Stimulated activated CD8-positive, alpha-beta memory T cell treated with anti-CD3 and anti-CD28 coated beads, Interleukin-12 subunit alpha, Interleukin-12 subunit beta, amount 100 ng/mL, for 1 hour (primary cell): ENCODE measurements at places on chromosomes 3 and 15.

DNA sequence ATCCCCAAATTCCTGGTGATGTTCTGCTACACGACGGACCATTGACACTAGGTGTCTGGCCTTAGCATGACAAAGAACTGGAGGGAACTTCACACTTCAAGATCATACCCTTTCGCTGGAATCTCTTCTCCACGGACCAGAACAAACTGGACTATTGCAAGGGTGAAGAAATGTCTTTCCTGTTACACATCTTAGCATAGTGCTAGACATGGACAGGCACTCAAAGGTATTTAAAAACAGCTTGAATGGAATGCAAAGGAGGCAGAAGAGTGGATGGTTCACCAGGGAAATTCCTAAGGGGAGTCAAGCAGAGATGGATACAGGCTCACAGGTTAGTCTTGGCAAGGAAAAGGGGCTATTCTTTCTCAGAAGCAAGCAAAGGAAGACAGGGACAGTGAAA, 33.5 kb upstream of the PDZRN3 start:
- DNase-seq = no peak

GRCh38 chr3:99920481-99921376, 103.1 kb downstream of the CMSS1 start:
- DNase-seq = no peak

DNA sequence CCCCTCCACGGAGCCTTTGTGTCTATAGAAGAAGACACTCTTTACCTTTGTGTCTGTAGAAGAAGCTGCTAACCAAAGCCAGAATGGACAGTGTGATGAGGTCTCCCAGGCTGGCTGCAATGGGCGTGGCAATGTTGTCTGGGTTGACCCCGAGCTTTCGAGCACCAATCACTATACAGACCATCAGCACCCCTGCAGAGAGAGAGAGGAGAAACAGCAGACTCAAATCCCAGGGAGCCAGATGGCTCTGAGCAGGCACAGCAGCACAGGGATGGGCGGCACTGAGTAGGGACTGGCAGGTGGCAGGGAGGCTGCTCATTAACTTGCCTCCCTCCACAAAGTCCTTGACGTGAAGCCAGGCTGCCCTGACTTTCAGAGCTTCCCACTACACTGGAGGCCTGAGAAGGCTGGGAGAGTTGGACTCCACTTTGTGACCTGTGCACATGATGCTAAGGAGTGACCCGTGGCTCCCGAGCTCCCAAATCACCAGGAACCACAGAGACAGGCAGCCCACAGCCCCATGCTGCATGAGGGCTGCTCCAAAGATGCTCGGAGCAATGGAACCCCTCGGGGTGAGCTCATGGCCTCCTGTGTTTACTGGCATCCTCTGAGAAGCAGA, 53.9 kb downstream of the ROPN1B start:
- no peak for DNase-seq

- DNase-seq = no peak
Measured at GRCh38 chr3:167785790-167786189, 50.3 kb downstream of the SERPINI1 start.

DNA sequence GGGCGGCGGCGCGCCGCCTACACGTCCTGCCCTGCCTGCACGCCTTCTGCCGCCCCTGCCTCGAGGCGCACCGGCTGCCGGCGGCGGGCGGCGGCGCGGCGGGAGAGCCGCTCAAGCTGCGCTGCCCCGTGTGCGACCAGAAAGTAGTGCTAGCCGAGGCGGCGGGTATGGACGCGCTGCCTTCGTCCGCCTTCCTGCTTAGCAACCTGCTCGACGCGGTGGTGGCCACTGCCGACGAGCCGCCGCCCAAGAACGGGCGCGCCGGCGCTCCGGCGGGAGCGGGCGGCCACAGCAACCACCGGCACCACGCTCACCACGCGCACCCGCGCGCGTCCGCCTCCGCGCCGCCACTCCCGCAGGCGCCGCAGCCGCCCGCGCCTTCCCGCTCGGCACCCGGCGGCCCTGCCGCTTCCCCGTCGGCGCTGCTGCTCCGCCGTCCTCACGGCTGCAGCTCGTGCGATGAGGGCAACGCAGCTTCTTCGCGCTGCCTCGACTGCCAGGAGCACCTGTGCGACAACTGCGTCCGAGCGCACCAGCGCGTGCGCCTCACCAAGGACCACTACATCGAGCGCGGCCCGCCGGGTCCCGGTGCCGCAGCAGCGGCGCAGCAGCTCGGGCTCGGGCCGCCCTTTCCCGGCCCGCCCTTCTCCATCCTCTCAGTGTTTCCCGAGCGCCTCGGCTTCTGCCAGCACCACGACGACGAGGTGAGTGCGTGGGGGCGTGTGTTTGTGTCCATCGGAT, 602 bp downstream of the TRIM71 start:
- DNase-seq = no peak

DNA sequence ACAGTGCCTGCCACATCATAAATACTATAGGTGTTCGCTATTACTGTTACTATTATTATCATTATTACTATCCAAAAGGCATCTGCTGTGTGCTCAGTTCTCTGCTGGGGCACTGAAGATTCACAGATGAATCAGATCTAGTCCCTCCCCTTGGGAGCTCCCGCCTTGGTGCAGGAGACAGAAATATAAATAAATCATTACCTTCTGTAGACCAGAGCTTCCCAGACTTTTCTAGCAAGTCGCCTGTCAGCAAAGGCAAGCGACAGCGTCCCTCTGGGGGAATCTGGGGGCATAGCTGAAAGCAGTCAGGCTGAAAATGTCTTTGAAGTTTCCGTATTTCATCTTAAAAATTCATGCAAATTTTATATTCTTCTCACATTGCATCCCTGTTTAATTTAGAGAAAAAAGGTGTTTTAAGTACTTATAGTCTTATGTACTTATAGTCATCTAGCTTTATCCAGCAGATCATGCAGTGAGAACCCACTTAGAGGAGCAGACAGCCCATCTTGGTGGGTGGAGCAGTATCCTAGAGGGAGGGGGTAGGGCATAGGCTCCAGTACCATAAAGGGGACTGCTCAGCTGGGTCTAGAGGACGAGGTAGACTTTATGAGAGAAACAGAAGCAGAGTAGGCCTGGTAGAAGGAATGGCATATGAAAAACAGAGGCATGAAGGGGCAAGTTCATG, 10.4 kb upstream of the BRPF1 start:
- no peak for DNase-seq

GRCh38 chr15:31325595-31326155, 960 bp upstream of the KLF13 start:
- peak; percentile 40 for DNase-seq

- no peak for DNase-seq
Measured at GRCh38 chr15:69342460-69343076, 43.9 kb downstream of the PAQR5 start.

GRCh38 chr3:185936273-185936629, 1.6 kb downstream of the TRA2B start:
- DNase-seq = no peak

- no peak for DNase-seq
Measured at GRCh38 chr15:74365598-74366445, 1.6 kb downstream of the CYP11A1 start.

- DNase-seq = no peak
Measured at GRCh38 chr3:105837143-105837740, 31.6 kb downstream of the CBLB start.

- no peak for DNase-seq
Measured at GRCh38 chr3:62832553-62832952, 42.7 kb downstream of the CADPS start.

GRCh38 chr3:14862303-14862660, 43.5 kb downstream of the FGD5 start:
- no peak for DNase-seq

- no peak for DNase-seq
Measured at GRCh38 chr3:94665922-94666321, 603.1 kb downstream of the NSUN3 start.

- DNase-seq = no peak
Measured at GRCh38 chr3:130093741-130094391, 12.2 kb downstream of the ALG1L2 start.

GRCh38 chr3:134432236-134432635, 53.5 kb downstream of the ANAPC13 start:
- no peak for DNase-seq

DNA sequence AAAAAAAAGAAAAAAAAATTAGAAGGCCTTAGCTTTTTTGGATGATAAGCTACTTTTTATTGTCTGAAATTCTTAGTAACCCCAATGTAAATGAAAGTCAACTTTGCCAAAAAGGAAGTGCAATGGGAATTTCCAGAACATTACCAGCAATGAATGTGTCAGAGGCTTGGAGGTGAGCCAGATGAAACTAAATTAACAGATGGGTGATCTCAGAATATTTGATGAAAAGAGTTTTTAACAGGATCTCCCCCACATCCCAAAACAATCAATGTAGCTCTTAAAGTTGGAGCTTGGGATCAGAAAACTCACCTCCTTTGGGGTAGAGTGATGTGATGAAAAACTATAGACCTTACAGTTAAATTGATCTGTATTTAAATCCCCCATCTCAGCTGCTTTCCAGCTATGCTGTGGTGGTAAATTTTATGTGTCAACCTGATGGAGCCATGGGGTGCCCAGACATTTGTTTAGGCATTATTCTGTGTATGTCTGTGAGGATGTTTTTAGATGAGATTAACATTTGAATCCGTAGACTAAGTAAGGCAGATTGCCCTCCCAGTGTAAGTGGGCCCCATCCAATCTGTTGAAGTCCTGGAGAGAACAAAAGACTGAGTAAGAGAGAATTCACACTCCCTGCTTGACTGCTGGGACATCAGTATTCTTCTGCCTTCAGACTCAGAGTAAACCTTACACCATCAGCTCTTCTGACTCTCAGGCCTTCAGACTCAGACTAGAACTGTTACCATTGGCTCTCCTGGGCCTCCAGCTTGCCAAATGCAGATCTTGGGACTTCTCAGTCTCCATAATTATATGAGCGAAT, 84.3 kb upstream of the TNFSF10 start:
- DNase-seq = no peak

- DNase-seq = no peak
Measured at GRCh38 chr3:146163584-146163983, 2.6 kb upstream of the PLOD2 start.

DNA sequence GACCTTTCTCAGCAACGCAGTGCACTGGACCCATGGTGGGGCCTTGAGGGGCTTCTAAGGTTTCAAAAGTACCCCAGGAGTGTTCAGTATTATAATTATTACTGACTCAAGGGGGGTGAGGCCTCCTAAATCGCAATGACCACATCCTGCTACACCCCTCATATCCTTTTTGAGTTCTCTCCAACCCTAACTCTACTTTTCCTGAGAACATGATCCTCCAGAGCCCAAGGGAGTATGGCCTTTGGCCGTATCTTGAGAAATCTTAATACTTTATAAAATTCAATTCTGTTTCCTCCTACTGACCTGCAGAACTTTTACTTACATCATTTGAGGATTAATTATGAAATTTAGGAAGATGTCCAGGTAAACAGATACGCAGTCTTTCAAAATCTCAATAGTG, 30.4 kb upstream of the RARRES1 start:
- DNase-seq = no peak

DNA sequence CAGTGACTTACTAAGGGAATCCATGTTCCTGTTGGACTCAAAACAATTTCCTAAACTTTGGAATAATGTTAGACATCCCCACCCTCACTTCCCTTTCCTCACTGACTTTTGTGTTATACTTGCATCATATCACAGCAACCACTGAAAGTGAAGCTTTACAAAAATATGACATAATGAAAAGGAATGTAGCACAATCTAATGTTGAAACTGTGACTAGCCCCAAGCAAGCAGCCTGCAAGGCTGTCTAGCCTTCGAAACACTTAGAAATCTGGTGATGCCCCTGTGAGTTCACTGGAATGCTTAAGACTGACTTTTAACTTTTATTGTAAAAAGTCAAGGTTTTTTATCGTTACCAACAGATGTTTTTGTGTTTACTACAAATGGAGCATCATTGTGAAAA, 203.7 kb upstream of the ZNF385D start:
- no peak for DNase-seq

DNA sequence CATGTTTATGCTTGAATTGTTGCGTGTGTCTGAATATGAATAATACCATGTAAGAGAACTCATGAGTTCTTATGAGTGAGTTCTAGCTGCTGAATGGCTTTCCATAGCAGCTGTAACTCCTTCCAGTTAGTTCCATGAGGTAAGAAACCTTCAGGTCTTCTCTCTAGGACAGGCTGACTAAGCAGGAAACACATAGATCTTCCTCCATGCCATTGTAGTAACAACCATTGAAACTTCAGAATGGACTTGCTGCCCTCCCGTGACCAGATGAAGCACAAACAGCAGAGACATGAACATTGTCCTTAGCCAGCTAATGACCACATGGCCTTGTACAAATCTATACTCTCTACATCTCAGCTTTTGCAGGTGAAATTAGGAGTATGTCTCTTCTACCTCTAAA, 200.0 kb downstream of the ZNF385D start:
- DNase-seq = no peak

GRCh38 chr3:102529452-102529851, 94.6 kb downstream of the ZPLD1 start:
- DNase-seq = no peak

DNA sequence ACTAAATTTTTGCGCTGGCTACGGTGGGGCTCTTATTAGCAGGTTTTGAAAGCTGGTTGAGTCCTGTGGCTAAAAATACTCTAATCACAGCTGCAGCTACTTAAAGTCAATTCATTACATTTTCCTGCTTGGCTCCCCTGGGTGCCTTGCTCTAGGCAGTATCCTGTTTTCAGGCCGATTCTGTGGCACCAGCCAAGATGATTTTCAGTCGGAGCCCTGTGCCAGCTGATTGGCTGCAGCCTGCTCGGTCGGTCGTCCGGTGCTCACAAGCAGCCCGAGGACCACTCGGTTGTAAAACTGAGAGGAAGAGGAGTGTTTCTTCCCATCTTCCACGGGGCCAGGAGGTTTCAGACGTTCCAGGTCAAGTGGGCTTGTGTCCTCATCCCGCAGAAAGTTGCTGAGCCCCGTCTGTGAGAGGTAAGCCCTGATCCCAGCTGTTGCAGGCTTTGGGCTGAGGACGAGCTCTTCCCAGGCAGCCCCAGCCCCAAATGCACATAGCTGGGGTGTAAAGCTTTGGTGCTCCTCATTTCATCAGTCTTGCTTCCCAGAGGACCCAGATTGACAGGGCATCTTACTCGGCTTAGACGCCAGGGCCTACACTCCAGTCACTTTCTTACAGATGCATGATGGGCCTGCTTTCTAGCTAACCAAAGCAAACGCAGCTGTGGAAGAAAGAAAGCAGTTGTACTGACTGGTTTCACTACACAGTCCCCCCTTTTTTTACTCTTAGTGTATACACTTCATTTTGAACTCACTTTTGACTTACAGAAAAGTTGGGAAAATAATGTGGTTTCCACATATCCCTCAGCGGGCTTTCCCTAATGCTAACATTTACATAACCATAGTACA, 15.9 kb downstream of the LYSMD4 start:
- no peak for DNase-seq

- DNase-seq = no peak
Measured at GRCh38 chr3:20523293-20523692, 337.3 kb upstream of the SGO1 start.

GRCh38 chr15:66252685-66253417, 699 bp downstream of the MEGF11 start:
- DNase-seq = no peak
